ENCODE measurements at places on chromosomes 3 and 15.

GRCh38 chr3:185678027-185678426 is 91.9 kb downstream of the SENP2 start:
- DNase-seq = no peak

GRCh38 chr3:78614486-78614885 is 1153.3 kb downstream of the ROBO1 start:
- no peak for DNase-seq

DNA sequence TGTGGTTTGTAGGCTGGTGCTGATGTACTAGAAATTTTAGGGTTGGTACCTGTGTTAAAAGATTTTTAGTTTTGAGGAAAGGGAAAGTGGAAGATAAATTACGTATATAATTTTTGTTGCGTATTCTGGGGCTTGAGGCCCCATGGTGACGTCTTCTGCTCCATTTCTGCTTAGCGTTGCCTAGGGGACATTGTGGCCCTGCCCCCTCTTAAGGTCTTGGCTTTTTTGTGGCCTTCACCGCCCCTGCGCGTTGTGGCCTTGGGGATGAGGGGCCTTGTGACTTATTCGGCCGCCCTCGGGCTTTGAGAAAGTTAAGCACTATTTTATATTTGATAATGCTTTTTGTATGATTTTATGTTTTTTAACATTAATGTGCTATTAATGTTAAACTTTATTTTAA is 182.0 kb downstream of the KLF13 start:
- DNase-seq = no peak

- DNase-seq = no peak
Observed at GRCh38 chr3:112115161-112115739, 17.8 kb downstream of the GCSAM start.

DNA sequence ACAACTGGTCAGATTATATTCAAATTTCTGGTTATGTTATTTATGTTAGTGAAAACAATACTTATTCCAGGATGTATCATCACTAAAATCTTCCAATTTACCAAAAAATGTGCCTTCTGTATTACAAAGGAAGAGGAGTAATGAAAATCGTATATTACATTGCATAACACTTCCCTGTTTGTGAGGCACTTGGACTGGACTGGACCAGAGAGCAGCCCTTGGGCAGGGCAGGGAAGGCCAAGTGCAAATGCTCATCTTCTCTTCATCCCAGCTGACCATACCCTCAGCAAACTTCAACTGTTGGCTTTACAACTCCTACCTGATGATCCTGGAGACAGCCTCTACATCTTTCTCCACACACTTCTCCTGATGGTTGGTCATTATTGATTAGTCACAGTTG is 285.7 kb upstream of the MME start:
- no peak for DNase-seq

DNA sequence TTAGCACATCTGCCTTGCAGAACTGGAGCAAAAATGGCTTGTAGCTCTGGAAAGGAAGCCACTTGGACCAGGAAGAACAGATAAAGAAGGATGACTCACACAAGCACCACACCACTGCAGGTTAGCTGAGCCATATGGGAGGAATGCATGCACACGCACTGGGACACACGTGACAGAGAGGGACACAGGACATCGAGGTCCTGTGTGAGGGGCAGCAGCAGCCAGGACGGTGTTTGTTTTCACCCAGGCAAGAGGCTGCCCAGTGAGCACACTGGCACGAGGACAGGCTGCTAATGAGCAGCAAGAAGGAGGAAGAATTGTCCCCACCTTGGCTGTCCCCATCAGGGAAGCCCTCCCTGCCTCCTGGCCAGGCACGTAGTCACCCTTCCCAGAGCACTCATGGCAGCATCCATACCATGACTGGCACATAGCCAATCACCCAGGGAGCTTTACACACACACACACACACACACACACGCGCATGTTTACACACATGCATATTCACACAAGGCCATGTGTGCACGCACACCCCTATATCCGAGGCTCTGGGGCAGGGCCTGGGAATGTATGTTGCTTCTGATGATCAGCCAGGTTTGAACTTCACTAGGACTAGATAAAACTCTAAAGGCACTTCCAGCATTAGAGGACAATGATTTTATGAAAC is 24.0 kb upstream of the SPTBN5 start:
- no peak for DNase-seq

DNA sequence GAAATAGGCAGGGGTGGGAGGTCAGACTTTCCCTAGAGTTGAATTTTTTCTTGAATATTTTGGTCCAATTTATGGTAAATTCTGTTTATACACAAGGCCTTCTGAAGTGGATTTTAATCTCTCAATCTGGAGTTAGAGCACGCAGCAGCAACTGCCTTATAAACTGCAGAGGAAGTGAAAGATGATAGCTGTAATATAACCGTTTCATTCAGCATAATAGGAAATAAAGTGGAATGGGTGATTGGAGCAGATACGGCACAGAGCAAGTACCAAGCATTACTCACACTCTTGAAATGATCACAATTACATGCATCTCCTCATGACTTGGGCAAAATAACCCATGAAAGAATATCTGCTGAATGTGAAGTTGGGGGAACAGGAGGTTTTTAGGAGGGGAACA is 106.8 kb downstream of the ARRDC4 start:
- no peak for DNase-seq

GRCh38 chr3:119468041-119468440 is 722 bp upstream of the POGLUT1 start:
- DNase-seq = no peak

DNA sequence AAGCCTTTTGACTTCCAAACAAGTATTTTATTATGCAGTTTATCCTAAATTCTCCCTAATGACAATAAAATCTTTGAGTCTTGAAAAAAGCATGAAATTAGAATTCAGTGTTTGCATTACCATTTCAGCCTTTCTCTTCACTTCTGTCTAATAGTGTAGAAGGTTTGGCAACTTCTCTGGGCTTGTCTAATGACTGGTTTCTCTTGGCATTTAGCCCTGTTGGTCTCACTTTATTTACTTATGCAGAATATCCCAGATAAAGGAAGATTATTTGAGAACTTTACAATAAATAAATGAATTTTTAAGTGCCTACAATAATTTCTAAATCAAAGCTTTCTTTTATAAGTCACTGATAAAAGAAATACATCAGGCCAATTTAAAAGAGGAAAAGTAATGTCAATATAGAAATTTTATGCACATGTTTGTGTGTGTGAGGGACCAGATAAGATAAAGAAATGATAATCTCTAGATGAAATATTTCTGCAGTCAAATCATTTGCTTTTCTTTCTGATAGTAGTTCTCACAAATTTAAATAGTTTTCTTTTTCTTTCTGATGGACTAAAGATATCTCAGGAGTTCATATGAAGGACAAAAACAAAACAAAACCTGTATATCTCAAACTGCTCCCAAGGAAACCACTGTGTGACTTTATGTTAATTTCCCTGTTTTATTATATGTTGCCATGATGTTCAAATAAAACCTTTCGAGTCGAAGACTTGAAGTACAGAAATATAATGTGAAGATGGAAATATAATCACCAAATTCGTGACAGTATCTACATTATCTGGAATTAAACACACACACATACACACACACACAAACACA is 533.1 kb upstream of the CBLB start:
- no peak for DNase-seq

GRCh38 chr15:45648521-45649200 is 13.8 kb downstream of the SQOR start:
- DNase-seq = no peak

DNA sequence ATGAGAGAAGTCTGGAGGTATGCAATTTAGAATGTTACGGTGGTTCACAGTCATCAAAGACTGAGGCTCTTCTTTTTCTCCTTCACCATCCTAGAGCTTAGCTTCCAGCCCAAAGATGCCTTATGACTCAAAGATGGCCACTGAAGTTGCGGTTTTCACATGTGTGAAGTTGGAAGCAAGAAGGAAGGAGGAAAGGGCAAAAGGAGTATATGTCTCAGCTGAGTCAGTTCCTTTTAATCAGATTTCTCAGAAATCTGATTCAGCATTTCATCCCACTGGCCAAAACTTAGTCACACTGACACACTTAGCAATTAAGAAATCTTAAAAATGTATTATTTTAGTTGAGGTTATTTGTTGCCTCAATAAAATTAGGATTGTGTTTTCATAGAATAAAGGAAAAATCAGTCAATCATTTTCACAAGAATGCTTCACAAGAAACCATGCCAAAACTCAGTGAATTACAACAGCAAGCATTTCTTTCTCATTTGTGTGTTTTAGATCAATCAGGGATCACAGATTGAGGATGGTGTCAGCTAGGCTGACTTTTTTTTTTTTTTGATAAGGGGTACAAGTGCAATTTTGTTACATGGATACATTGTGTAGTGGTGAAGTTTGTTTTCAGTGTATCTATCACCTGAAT is 211.1 kb upstream of the GADL1 start:
- no peak for DNase-seq

DNA sequence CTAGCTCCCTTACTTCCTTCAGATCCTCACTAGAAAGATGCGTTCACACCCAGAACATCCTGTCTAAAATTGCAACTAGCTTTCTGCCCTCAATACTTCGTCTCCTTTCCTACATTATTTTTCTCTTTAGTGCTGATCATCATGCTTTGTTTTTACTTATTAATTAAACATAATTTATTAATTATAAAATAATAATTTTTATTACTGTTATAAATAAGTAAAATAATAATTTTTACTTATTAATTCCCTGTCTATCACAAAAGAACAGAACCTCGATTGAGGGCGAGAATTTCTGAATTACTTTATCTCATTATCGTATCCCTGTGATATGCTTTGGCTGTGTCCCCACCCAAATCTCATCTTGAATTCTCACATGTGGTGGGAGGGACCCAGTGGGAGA is 41.3 kb downstream of the GOLIM4 start:
- DNase-seq = no peak

DNA sequence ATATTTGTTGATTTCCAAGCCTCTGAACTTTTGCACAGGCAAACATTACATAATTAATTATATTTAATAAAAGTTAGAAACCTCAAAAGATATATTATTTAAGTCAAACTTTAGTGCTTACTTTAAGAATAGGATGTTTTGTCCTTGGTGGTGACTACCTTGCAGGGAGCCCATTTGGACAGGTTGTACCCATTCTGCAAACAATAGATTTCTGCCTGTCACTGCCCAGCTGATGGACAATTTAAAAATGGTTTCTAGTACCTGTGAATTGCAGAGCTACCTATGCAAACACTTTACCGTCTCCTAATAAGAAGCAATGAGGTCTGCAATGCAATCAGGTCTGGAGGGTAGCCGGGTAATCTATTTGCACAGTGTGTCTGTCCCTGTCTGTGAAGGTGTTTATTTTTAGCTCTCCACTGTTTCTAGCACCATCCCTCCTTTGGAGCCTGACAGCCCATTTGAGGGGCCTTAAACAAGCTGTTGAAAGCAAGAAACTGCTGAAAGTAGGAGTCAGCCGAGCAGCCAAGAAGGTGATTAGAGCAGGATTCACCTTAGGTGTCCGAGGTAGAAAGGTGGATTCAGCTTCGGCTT is 556.2 kb upstream of the CFAP20DC start:
- DNase-seq = no peak

- DNase-seq = no peak
Observed at GRCh38 chr15:62644889-62645742, 397.4 kb upstream of the TPM1 start.

DNA sequence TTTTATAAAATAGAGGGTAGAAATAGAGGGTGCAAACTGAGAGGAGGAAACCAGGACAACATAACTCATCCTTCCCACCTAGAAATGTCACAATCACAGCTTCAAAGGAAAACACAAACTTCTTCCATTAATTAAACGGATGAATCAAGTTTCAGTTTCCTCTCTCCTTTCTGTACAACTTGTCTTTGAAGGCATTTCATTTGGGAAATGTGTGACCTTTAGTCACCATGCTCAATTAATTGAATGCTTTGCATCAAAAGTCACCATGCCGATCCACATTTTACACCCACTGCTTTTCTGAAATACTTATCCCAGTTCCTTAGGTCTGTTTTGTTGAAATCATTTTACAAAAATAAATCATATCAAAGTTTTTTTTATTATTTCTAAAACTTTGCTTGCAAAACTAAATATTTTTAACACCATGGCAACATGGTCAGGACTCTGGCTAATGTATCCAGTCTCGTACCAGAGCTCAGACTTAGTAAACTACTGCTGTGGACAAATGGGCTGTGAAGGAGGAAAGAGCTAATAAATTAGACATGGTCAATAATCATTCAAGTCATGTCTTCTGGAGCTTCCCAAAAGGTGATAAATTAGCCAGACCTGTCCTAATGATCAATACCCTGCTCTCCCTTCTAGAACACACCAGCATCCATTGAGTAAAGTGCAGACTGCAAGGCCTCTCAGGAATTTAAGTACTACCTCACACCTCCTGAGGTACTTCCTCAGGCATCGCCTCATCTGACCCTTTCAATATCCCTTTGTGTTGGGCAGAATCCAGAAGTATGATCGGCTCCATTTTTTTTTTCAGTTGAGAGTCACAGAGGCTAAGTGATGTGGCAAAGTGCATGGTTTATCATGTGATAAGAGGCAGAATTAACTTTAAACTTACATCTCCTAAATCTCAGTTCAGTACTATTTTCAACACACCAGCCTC is 161.3 kb downstream of the GREM1 start:
- DNase-seq = no peak

DNA sequence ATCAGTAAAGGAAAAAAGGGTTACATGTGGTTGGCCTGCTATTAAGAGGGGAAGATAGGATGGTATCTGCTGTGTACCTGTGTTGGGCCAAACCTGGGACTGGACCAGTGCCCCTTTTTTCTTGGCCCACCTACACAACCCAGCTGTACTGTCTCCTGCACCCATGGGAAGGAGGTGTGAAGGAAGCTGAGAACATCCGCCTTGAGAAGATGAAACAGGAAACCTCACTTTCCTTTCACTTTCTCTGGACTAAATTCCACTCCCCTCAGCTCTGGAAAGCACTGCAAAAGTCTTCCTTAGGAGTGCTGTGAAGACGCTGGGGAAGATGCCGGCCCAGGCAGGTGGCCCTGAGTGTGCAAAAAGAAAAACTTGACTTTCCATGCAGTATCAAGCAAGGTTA is 37.6 kb downstream of the LRRN1 start:
- no peak for DNase-seq

DNA sequence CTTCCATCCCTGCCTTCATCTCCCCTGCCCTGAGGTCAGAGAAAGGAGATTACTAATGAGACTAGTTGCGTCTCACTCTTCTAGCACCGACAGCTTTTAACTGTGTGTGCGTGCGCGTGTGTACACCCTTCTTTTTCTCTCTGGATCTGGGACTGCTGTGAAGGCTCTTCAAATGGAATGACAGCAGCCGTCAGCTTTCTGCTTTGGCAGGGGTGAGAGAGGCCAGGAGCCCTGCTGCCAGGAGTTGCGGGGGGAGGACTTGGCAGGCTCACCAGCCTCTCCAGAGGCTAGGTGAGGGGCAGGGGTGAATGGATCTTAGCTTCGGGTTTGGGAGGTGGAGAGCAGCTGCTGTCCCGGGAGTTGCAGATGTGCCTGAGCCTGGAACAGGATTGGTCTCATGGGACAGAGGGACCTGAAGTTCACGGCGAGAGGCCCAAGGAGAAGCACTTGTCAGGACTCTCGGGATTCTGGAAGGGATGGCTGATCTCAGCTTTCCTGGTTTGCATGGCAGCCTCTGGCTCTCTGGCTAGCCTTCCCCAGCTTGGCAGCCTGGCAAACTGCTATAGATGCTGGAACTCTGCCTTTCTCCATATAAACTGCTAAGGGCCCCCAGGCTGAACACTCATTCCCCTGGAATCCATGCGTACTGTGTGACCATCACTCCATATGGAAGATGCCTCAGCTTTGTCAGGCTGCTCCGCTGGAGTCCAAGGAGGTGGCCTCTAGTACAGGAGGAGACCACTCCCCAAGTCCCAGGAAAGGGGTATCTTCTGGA is 16.6 kb downstream of the TEX264 start:
- DNase-seq = no peak

GRCh38 chr3:101381809-101382208 is 61.4 kb upstream of the IMPG2 start:
- DNase-seq = no peak
